ENCODE measurements at places on chromosomes 4 and X. TPM values are rescaled to one million over a fixed set of nuclear protein-coding genes. Genes with fewer than 3 reads are reported as not detected.
A peak's percentile ranks its signal among the peaks of the same experiment; 100 is the strongest.

DNA sequence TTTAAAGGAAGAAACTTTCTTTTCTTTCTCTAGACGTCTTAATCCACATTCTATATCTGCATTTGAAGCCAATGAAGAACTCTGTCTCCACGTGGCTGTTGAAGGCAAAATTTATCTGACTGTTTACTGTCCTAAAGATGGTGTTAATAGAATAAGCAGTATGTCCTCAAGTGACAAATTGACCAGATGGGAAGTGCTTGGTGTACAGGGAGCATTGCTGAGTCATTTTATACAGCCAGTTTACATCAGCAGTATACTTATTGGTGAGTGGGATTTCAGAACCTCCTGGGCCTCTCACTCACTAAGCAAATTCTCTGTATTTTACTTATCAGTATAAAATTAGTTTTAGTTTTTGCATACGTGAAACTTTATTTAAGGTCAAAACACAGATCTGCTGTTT lies 33.7 kb downstream of the ADAD1 start:
- no peak for DNase-seq

- DNase-seq, result no peak
Observed at GRCh38 chrX:21989384-21989783, 42.7 kb upstream of the PHEX start.

GRCh38 chr4:98179951-98180350 lies 36.7 kb upstream of the STPG2 start:
- DNase-seq, result no peak

DNA sequence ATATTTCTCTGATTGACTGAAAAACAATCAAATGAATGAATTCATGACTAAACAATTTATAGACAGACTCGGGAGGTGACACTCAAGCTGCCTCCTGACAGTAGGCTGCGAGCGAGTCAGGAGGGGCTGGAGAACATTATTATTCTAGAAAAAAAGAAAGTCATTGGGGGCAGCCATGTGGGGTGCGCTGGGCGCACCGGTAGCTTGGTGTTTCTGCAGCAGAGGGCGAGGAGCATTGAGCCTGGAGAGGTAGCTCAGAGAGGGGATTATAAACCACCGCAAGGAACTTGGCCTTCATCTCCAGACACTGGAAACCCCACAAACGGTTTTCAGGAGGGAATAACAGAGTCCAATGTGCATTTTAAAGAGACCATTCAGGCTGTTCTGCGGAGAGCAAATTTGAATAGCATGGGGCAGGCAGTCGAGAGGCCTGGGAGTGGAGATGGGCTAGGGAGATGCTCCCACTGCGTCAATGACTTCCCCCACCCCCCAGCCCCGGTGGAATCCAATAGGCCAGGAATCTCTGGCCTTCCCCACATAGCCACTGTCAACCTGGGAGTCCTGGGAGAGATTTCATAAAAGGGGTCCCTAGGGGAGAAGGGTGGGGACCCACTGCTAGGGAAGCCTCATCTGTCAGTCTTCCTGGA lies 168.3 kb downstream of the BCOR start:
- DNase-seq, result no peak

GRCh38 chr4:113446019-113446418 lies 315.5 kb downstream of the CAMK2D start:
- no peak for DNase-seq

GRCh38 chr4:16150716-16151115 lies 66.9 kb upstream of the PROM1 start:
- no peak for DNase-seq

GRCh38 chr4:186940476-186940875 lies 216.8 kb upstream of the FAT1 start:
- no peak for DNase-seq

GRCh38 chr4:79982601-79983322 lies 90.3 kb downstream of the ANTXR2 start:
- peak; percentile 66 for DNase-seq

DNA sequence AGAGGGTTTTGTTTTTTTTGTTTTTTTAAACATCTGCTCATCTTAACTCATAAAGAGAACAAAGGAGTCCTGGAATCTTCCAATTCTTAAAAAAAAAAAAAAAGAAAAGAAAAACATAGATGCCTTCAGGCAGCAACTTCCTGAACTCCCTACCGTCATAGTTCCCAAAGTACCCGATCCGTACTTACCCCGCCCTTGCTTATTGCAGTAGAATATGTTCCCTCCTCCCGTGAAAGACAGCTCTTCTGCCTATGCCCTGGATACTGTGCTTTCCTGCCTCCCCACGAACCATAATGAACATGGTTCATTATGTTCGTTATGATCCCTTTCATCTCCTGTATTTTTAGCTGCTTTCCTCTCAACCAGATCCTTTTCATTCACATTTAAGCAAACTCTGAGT lies 40.3 kb downstream of the KLHL5 start:
- no peak for DNase-seq

DNA sequence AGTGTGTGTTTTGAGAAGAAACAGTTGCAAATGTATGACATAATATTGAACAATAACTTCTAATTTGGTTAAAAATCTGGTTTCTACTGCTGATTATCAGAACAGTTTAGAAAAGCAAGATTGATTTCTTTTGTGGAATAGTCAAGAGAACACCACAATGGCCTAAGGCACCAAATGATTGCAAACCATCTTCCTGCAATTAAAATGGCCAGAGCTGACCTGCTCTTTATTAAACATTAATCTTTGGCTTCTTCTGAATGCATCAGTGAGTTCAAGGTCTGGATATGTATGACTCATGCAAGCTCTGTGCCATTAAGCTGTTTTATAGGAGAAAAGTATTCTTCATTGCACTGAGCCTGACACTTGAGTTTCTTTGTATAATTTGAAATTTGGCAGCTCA lies 107.8 kb upstream of the PDHA2 start:
- DNase-seq, result no peak

DNA sequence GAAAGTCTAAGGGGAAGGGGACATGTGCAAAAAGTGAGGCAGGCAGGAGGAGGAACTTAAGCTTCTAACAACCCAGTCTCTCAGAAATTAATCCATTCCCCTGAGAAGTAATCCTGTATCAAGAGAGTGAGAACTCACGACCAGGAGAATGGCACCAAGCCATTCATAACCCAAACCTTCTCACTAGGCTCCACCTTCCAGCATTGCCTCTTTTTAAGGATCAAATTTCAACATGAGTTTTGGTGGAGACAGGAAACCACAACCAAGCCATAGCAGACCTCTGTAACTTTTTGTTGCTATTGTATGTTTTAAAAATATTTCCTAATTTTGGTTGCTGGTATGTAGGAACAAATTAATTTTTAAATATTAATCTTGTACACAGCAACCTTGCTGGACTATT lies 32.8 kb downstream of the PASD1 start:
- no peak for DNase-seq

Gene ELF2
- 36.5 TPM for total RNA-seq

Gene COX7B2
- not detected for total RNA-seq

Gene RIPPLY1
- not detected for total RNA-seq

Gene GPC3
- total RNA-seq, result not detected

Gene CCDC160
- total RNA-seq, result not detected

Gene PAGE5
- not detected for total RNA-seq

Gene CENPVL1
- total RNA-seq, result not detected

Gene CXCR3
- not detected for total RNA-seq
